ENCODE measurements at places on chromosomes 5 and 9.

DNA sequence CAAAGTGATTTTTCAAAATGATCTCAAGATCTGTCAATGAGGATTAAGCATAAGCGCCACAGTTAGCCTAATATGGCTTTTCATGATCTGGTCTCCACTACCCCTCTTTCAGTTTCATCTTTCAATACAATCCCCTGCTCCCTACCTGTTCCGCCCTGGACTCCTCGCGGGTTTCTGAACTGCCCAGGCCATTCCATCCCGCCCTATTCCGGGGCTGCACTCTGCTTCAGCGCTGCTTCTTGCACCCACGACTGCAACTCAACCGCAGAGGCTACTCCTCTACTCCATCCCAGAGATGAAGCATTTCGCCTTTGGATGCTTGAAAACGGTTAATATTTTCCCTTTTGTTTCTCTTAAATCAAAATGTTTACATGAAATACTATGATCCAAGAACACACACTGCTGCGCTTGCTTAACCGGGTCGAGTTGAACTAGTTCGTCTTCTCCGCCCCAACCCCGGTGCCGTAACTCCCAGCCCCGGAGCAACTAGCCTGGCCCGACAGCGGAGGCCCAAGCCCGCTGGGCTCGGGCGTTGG is 716 bp upstream of the OTULIN start:
- DNase-seq = no peak

DNA sequence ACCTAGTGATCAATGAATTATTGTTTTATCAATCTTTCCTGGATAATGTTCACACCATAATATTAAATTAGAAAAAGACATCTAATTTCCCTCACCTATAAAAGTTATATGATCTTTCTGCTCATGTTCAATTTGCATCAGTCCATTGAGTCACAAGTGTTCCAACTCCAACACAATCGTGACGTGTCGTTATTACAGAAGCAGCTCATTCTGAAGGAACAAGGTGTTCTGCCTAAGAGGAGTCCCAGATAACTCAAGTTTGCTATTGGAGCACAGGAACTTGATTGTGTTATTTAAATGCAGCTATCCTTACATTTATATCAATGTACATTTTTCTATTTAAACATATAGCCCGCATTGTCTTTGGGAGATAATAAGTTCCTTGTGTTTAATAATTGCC is 30.6 kb downstream of the ATPSCKMT start:
- no peak for DNase-seq

DNA sequence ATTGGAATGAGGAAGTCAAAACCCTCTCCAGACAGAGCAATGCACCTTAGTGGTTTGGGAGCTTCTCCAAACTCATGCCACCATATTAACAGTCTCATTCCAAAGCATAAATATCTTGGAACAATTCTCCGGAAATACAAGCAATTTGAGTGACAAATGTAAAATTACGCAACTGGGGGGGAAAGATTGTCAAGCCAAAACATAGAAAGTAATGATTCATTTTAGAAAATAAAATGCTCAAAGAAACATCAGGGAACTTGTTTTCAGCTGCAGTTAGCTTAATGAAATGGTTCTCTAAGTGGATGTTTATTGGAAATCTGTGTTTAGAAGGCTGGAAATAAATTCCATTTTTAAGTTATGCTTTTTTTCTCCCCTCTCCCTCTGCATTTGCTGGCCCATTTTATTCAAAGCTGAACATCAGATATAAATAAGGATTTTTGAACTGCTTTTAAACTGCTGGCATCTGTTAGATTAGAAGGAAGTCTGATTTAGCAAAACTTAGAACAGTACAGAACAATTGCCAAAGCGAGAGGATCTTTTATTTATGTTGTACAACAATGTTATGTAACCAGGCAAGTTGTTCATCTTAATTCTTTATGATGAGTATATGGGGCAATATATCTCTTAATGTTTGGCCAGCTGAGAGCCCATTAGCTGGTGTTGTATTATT is 551.9 kb downstream of the PRELID2 start:
- DNase-seq = no peak

- no peak for DNase-seq
These were observed 67.0 kb upstream of the SIMC1 start for GRCh38 chr5:176171171-176171760.

All from hematopoietic multipotent progenitor cell (in vitro differentiated cells).